ENCODE measurements at places on chromosomes 7 and 10.
A peak's percentile ranks its signal among the peaks of the same experiment; 100 is the strongest.

- DNase-seq: peak; percentile 44
These were observed 62.4 kb downstream of the HIBADH start for GRCh38 chr7:27600247-27600646.

- no peak for DNase-seq
These were observed 192.3 kb downstream of the EMX2 start for GRCh38 chr10:117734731-117735405.

DNA sequence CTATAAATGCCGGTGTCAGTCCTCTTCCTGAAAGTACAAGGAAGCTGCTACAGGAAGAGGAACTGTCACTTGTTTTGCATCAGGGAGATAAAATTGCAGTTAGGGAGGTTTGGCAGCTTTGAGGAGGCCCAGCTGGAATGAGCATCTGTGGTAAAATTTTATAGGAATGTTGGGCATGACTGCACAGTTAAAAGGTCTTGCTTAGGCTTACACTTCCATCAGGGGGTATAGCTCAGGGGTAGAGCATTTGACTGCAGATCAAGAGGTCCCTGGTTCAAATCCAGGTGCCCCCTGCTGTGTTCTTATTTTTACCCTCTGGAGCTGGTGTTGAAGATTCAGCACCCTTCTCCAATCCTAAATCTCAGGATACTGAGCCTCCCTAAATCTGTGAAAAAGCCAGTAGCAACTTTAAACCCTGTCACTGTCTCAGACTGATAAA, 65.9 kb downstream of the ZNF467 start:
- DNase-seq: no peak

DNA sequence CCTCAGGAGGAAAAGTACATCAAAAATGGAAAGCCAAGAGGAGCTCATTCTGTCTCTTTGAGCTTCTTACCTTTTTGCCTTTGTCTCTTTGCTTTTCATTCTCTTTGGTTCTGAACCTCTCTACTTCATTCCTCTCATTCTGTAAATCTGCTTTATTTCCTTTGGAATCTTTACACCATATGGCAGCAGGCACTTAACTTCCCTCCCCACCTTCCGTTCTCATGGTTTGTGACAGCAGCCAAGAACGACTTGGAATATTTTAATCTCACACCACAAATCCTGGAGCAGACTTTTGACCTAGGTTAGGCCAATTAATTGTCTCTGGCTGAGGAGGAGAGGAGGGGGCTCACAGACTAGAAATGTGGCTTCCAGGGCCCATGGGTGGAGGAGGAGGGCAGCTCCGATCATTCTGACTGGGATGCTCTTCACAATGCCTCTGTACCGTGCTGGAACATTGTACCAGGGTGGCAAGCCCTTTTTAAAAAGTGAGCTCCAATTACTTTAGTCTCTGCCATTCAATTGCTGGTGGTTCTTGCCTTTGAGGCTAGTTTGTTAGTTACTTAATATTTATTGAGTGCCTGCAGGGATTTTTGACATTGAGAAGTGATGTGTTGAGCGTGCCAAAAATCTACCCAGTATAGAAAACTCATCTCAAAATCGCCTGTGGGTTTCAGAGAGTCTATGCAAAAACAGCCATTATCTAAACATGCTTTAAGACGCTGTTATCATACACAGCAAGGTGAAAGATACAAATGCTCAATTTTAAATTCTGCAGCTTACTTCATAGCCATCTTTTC, 386.6 kb downstream of the DPP6 start:
- DNase-seq: no peak

DNA sequence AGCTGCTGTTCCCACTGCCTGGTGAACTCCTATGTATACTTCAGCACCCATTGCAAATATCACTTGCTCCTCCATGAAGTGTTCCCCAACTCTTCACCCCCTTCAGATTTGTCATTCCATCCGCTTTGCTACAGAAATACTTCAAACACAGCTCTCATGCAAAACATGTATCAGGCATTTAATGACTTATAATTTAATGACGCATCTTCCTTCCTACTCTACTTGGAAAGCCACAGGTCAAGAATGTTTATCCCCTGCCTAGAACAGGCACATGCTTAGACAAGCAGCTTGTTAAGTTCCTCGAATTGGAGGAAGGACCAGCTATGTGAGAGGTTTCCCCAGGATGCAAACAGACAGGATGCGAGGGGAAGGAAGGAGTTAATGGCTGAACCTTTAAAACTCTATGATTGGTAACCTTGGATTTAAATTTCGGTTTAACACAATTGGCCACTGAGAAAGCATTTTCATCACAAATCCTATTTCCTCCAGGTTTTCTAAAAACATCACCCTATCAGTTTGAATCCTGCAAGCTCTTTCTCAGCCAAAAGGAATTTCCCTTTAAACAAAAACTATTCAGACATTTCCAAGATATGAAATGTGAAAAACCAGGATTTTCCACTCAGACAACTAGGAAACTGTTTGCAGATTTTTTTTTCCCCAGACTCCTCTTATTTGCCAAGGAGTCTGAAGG, 11.5 kb downstream of the CREB3L2 start:
- DNase-seq: peak; percentile 94

DNA sequence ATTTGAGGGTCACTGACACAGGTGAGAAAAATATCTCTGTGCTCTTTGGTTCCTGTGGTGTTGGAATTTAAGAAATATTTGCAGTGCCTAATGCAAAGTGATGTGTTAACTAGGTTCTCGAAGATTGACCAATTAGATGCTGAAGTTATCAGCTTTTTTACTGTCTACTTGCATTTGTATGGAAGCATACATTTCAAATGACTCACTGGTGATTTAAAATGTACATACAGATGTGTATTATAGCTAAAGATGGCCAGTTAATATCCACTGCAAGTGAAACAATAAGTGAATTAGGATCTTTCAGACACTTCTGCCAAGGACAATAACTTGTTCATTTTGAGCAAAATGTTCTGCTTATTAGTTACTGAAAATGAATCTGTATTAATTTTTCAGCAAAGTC, 205.0 kb downstream of the FANK1 start:
- DNase-seq: no peak

- peak; percentile 4 for DNase-seq
These were observed 31.6 kb downstream of the HOXA1 start for GRCh38 chr7:27064159-27064558.

DNA sequence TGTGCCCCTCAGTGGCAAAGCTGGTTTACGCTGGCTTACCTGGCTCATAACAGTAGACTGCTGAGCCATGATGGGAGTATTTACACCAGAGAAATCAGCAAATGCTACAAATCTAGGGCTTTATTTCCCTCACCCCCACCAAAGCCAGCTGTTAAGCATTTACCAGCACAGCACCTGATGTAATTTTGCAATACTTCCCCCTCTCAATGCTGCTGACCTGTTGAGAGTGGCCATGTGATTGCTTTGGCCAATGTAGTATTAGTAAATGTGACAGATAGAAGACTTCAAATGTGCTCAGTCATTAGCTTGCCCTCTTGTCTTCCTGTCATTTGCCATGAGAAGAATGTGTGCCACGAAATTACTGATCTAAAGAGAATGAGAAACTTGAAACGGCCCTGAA, 46.6 kb downstream of the HERPUD2 start:
- DNase-seq: no peak

DNA sequence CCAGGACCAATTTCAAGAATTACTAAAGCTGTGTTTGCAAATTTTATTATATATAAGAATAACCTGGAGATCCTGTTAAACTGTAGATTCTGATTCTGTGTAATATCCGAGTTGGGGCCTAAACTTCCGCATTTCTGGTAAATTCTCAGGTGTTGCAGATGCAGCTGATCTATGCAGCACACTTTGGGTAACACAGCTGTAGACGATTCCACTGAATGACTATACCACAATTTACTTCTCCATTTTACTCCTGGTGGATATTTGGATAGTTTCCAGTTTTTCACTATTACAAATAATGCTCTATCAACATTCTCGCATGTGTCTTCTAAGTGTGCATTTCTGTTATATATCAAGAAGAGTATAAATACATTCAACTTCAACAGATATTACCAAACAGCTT, 7.5 kb downstream of the GDI2 start:
- DNase-seq: no peak

- no peak for DNase-seq
These were observed 719.5 kb downstream of the ZWINT start for GRCh38 chr10:55641601-55642000.

DNA sequence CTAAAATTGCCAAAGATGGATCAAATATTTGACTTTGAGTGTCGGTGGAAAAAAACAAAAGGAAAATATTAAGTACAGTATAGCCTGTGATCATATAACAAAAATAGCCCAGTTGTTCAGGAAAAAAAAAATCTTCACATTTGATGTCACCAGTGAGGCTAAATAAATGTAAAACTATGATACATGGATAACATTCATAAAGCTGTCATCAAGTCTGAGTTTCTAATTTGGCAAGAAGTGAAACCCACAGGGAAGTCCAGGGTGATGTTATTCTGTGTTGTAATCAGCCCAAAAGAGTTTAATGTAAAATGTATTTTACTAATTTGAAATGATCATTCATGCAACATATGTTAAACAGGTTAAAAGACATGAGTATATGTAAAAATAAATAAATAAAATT, 908.0 kb downstream of the PCDH15 start:
- DNase-seq: no peak

- DNase-seq: no peak
These were observed 24.4 kb upstream of the ZNF273 start for GRCh38 chr7:64878684-64879083.

GRCh38 chr10:52633266-52633665, 139.3 kb downstream of the MBL2 start:
- no peak for DNase-seq

GRCh38 chr7:66628361-66629221, at the start of gene KCTD7:
Gene KCTD7, plus strand, starts transcription at chr7:66628881. Its CDS starts 184 bp downstream, at chr7:66629065.
- DNase-seq: peak; percentile 98

DNA sequence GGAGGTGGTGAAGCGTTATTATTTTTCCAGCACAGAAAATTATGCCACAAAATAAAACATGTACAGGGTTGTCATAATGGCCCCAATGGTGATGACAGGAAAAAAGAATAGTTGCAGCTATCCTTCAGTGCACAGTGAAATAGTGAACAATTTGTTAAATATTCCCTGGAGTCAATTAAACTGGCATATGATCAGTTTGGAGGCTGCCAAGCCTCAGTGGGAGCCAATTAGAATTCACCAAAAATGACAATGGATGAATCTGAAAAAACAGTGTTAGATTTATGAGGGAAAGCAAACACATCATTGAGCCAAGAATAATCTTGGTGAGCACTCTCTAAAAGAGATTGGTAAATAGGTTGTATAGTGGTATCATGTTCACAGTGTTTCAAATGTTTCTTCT, 146.3 kb downstream of the OTUD1 start:
- DNase-seq: no peak

GRCh38 chr10:132704008-132704814, 81.7 kb downstream of the NKX6-2 start:
- DNase-seq: no peak

DNA sequence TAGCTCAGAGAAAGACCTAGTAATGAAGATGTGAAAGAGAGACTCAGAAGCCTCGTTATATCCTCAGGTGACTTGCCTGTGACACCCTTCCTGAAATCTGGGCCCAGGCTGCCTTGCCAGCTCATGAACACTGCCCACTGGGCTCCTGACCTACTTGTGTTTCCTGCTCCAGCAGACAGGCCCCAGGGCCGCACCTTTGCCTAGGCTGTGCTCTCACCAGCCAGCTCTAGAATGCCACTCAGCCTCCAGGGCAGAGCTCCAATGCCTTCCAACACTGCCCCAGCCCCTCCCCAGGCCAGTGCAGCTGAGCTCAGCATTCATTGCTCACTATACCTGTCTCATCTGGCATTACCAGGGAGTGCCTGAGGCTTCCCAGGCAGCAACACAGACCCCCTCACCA, 94.3 kb downstream of the DLG5 start:
- no peak for DNase-seq

DNA sequence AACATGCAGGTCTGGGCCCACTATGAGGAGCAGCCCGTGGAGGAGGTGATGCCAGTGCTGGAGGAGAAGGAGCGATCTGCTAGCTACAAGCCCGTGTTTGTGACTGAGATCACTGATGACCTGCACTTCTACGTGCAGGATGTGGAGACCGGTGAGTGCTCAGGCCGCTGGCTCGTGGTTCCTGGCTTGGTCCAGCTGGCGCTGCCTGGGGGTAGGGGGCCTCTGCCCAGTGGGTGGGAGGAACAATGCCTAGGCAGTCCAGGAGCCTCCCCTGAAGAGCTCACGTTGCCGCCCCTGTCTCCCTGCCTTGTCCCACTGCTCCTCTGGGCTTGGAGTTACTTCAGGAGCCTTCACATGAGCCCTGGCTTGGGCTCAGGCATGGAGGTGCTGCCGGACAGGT, 50.1 kb upstream of the LRRC4 start:
- DNase-seq: no peak

- DNase-seq: peak; percentile 17
These were observed 13.2 kb upstream of the TAS2R60 start for GRCh38 chr7:143429770-143430698.

GRCh38 chr7:156058248-156058647, 246.0 kb upstream of the SHH start:
- DNase-seq: no peak

Data from fibroblast of pulmonary artery (primary cell).